ENCODE measurements at places on chromosomes 4 and X.

DNA sequence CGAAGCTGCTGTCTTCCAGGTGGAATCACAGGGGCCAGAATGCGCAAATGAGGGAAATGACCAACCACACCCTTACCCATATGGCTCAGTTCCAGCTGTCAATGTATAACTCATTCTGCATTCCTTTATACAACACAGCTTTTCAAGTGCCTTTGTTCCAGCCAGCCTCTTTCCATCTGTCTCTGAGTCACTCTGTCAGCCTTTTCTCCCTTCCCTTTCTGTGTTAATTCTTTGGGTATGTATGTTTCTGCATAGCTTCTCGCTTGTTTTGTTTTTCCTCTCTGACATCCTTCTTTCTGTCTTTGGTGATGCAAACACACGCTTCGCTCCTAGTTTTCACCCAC lies 54.5 kb downstream of the RS1 start:
- no peak for DNase-seq

DNA sequence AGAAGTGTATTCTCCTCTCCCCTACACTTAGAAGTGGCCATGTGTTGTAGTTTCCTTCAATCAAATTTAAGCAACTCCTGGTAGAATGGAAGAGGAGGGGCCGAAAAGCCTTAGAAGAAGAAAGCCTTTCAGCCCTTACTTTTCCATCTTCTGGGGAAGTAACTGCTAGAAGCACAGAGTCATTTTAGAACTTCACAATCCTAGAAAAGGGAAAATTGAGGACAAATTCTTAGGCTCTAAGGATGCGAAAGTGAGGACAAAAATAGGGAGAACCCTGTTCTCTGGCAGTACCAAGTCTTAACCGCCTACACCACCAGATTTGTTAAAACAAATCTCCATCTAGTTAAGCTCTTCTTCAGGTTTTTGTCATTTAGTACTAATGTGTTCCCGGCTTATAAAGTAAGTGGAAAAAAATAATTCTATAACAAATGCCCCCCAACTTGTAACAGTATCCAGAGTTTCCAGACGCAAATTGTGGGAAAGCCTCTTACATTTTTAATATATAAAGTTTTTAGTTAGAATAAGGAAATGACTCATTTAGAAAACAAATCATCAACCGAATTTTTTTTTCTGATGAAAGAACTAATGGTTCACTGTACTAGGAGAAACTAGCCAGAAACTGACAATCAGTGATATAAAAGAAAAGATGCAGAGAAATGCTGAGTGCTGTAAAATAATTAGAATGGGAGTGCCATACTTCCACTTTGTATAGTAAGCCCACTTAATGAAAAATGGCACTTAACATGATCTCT lies 76.0 kb downstream of the ARAP2 start:
- no peak for DNase-seq

GRCh38 chr4:110518889-110519490 lies 43.0 kb downstream of the ENPEP start:
- peak; percentile 16 for DNase-seq

DNA sequence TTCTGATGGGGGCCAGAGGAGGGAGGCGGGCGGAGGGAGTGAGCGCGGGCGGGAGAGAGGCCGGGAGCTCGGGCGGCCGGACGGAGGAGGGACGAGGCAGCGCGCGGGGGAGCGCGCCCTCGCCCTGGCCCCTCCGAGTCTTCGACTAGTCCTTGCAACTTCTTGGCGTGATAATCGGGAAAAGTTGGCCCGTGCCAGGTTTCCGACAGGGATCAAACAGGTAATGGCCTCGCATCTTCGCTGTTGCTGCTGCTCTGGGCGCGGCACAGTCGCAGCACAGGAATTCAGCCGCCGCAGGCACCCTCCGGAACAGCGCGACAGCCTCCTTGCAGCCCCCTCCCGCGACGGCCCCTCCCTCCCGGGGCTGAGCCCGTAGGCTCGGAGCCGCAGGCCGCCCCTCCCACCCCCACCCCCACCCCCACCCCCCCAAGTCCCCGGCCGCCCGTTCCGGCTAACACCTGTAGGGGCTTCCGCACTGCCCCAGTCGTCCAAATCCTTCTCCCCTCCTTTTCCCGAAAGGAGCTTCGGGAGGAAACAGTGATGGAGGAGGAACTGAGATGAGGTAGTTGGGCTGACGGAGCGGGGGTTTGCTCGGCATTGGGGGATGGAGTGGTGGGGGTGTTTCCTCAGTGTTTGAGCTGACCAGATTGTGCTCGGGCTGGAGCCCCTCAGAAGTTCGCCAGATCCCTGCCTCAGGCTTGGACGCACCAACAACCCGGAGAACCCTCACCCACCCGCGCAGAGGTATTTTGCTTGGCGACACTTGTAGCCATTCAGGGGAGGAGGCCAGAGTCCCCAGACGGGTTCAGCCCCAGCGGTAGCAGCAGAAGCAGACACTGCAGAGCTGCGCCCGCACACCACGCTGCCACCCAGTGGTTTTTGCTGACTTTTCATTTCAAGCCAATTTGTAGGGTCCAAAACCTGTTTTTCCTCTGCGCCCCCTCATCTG lies at the start of gene FGF13:
Gene FGF13, minus strand, starts transcription at position 319 of the 949 bp plus-strand sequence. CDS start 714 bp downstream, outside the sequence.
- no peak for DNase-seq

GRCh38 chr4:177380730-177381287 lies 61.4 kb downstream of the AGA start:
- peak; percentile 4 for DNase-seq

DNA sequence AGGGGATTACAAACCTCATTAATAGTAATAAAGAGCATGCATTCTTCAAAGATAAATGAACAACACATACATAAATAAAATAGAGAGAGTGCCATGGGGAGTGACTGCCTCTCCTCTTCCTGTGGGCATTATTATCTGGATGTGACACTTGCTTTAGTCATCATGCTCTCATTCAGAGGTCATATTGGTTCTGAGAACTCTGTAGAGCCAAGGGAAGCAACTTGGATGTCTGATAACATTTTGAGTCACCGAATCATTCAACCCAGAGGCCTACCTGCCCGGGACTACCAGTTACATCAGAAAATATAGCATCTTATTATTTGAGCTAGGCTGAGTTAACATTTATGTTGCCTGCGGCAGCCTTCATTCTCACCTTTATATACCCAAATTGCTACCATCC lies 489.5 kb downstream of the STIM2 start:
- DNase-seq, result no peak

DNA sequence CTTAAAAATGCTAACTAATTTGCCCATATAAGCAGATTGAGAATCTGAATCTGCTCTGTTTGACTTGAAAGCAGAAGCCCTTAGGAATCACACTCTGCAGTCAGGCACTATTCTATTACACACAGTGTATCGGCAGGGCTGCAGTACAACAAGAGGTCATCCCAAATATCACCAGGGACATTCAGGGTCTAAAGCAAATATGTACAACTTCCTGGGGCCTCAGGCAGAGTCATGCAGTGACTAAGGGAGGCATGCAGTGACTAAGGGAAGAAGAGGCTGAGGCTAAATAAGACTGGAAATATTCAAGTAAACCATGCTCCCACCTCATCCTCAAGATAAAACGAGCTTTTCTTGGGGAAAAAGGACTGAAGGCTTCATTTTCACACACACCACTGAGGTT lies 20.9 kb downstream of the MAPK10 start:
- DNase-seq, result no peak

GRCh38 chr4:70829015-70829414 lies 10.7 kb downstream of the GRSF1 start:
- DNase-seq, result no peak

- no peak for DNase-seq
Observed at GRCh38 chrX:137171626-137172025, 137.8 kb upstream of the GPR101 start.

- DNase-seq, result no peak
Observed at GRCh38 chr4:101178731-101179130, 168.6 kb downstream of the PPP3CA start.

DNA sequence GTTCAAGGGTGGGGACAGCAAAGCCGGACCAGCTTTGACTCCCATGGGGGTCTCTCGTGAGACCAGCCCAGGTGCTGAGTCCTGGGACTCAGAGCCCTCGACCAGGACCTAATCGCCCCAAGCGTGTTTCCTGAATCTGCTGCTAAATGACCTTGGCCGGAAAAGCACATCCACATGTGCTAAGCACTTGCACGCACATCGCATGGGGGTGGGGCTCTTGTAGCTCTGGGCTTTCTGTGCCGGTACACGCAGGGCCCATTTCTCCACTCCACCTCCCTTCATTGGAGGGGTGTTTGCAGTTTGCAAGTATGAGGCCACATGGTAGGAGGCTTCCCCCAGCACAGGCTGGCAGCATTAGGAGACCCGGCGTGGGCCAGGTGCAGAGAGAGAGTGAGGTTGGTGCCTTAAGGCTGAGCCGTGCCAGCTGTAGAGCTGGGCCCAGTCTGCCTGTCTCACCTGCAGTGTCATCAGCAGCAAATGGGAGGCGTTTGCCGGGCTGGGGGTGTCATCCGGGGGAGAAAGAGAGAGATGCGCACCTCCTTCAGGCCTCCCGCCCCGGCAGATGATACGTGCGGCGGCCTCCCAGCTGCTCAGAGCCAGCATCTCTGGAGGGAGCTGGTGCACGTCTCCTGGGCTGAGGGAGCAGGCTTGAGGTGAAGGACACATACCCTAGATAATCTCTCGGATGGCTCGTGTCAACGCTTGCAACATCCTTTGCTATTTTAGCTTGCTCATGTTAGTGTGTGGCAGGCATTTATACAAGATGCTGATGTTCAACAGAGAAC lies 45.2 kb upstream of the CLCN4 start:
- peak; percentile 52 for DNase-seq

- no peak for DNase-seq
Observed at GRCh38 chr4:124973716-124974115, 261.2 kb upstream of the ANKRD50 start.

GRCh38 chr4:187128222-187128621 lies 404.6 kb upstream of the FAT1 start:
- no peak for DNase-seq

- DNase-seq, result no peak
Observed at GRCh38 chr4:6758728-6759127, 23.8 kb upstream of the KIAA0232 start.

DNA sequence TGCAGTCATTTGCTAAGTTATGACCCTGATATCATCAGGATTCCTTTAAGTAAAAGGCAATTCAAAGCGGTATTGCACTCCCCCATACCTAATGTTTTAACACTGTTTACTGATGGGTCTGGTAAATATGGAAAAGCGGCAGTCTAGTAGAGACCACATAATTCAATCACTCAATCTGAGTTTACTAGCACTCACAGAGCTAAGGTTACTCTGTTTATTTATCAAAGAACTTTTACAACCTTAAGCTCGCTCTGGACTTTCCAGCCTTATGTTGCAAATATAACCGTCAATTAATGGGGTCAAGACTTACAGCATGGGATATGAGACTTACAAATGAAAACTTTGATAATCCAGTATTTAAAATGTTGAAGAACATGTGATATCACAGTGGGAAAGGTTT lies 124.5 kb upstream of the ZCCHC13 start:
- DNase-seq, result no peak

- DNase-seq, result no peak
Observed at GRCh38 chr4:65508168-65508567, 162.1 kb downstream of the EPHA5 start.

- no peak for DNase-seq
Observed at GRCh38 chr4:55795341-55795740, 24.2 kb upstream of the EXOC1L start.

GRCh38 chr4:5826437-5827107 lies 66.3 kb downstream of the CRMP1 start:
- no peak for DNase-seq

DNA sequence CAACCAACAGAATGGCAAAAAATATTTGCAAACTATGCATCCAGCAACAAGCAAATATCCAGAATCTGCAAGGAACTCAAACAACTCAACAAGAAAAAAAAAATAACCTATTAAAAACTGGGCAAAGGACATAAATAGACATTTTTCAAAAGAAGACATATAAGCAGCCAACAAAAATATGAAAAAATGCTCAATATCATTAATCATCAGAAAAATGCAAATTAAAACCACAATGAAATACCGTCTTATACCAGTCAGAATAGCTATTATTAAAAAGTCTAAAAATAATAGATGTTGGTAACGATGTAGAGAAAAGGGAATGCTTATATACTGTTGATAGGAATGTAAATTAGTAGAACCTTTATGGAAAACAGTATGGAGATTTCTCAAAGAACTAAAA lies 53.4 kb downstream of the WDR19 start:
- no peak for DNase-seq

DNA sequence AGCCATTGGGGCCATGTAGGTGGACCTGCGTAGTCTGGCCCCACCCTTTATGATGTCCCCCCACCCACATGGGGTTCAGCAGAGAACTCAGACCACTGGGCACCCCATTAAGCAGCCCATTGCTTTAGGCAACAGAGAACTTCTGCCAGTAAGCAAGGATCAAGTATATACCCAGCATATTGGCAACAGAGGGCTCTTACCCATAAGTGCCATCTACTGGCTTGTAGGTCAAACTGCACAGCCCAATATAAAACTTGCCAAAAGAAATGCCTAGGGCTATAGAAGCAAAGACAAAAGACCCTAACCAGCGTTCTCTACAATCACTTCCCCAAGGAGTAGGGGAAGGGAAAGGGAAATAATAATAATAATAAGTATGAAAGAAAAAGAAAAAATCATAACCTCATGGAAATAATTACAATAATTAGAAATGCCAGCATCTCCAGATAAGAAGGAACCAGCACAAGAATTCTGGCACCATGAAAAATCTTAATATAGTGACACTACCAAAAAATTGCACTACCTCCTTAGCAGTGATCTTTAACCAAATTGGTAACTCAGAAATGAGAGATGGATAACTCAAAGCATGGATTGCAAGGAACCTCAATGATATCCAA lies 1090.7 kb downstream of the FAT4 start:
- DNase-seq, result no peak

GRCh38 chr4:27278615-27279375 lies 418.2 kb downstream of the STIM2 start:
- no peak for DNase-seq

- peak; percentile 24 for DNase-seq
Observed at GRCh38 chr4:36285784-36286480, 4.5 kb downstream of the DTHD1 start.

GRCh38 chr4:125311503-125311902 lies 3.3 kb upstream of the FAT4 start:
- no peak for DNase-seq

- no peak for DNase-seq
Observed at GRCh38 chr4:1502976-1503375, 96.7 kb upstream of the NKX1-1 start.

DNA sequence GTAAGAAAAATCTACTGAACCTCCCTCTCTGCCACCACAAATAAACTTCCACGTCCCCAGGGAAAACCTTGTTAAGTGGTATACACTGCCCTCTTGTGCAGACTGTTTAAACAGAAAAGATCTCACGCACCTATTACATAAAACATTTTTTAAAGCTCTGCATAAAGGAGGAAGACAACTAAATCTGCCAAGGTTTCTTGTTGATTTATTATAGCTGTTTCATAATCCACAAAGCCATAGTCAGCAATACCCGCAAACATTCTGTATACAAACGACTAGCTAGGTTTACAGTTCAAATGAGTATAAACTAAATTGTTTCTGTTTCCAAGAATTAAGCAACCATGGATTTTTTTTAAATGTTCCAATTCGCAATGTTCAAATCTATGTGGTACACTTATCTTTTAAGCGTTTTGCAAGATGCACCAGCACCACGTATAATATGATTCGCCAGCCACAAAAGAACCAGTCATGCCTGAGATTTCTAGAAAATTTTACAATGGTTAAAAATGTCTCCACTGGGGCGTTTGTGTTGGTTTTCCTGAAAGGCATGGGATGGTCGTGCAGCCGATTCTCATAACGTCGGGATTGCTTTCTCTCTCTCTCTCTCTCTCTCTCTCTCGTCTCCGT lies 164.6 kb downstream of the PRKX start:
- DNase-seq, result no peak
